ENCODE measurements at places on chromosomes 1 and 21.

GRCh38 chr1:21705303-21705980, 36.3 kb upstream of the RAP1GAP start:
- no peak for DNase-seq

DNA sequence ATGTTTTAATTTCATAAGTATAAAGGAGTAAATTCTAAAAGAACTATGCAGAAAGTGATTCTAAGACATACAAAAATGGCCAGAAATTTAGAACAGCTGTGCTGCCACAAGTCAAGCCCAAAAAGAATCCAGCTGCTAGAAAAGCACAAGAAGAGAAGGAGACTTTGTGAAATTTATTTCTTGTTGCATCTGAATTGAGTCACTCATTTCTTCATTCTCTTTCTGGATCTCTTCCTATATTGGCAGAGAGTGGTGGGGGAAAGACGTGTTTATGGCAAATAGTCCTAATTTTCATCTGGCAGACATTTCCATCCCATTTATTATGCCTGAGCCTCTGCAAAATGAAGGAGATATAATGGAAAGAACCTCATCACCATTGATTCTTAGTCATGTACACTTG, 139.6 kb upstream of the CTTNBP2NL start:
- DNase-seq, result no peak

- no peak for DNase-seq
Observed at GRCh38 chr1:117616967-117617366, 11.1 kb downstream of the TENT5C start.

DNA sequence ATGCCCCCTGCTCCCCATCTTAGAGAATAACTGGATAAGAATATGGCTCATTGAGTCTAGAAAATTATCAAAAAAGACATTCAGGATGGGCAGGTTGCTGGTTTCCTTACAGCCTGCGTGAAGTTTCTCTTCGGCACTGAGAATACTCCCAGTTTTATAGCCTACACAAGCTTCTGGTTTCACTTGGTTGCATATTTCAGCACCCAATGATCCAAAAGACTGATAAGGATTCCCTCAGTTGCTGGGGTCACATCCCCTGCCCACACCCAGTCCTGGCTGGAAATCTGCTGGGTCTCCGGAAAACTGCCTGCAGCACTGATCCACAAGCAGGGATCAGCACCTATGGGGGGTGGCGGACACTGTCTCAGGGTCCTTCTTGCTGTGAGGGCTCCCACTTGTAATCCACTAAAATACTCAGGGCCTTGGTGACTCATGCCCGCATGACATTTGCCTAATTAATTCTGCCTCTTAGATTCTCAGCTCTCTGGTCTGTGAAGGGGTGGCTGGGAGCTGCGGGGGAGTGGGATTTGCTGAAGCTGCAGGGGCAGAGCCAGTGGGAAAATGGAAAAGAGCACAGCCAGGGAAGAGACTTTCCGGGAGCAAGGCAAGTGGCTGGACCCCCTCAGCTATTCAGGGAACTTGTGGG, 142.5 kb downstream of the ZNF648 start:
- DNase-seq, result no peak

- DNase-seq, result no peak
Observed at GRCh38 chr1:44572572-44572879, 101.8 kb downstream of the TMEM53 start.
